ENCODE measurements at places on chromosomes 5 and 9.

- DNase-seq, result no peak
These were observed 7.6 kb downstream of the ARHGEF37 start for GRCh38 chr5:149588936-149589335.

- no peak for DNase-seq
These were observed 23.1 kb downstream of the MAP1B start for GRCh38 chr5:72130351-72130761.

DNA sequence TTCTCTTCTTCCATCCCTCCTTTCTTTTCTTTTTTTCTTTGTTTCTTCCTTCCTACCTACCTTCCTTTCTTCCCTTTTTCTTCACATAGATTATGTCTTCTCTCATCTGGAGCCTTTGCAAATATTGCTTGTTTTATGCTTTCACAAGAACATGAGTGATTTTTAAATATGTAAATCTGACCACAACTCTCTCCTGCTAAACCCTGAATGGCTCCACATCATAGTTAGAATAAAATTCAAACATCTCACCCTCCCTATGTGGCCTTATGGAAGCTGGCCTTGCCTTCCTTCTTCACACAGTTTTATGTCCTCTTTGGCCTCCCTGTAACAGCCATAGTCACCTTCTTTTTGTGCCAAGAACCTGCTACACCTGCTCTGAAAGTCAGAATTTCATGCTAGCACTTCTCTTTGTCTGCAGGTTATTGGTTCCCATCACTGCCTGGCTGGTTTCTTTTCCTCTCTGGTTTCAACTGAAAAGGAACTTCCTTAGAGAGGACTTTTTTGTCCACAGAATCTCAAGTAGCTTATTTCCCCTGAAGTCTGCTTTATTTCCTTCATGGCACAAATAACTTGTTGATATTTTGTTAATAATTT lies 114.3 kb upstream of the TNC start:
- DNase-seq, result no peak

- DNase-seq, result no peak
These were observed 47.6 kb downstream of the DCP2 start for GRCh38 chr5:113024076-113024697.

GRCh38 chr5:116303810-116304209 lies 219.0 kb downstream of the COMMD10 start:
- DNase-seq, result no peak

- DNase-seq, result no peak
These were observed 107.0 kb downstream of the PRDM9 start for GRCh38 chr5:23614422-23614821.

GRCh38 chr5:5787373-5787772 lies 364.9 kb downstream of the ICE1 start:
- DNase-seq, result no peak

- DNase-seq, result no peak
These were observed 15.8 kb downstream of the RICTOR start for GRCh38 chr5:39058178-39058921.

DNA sequence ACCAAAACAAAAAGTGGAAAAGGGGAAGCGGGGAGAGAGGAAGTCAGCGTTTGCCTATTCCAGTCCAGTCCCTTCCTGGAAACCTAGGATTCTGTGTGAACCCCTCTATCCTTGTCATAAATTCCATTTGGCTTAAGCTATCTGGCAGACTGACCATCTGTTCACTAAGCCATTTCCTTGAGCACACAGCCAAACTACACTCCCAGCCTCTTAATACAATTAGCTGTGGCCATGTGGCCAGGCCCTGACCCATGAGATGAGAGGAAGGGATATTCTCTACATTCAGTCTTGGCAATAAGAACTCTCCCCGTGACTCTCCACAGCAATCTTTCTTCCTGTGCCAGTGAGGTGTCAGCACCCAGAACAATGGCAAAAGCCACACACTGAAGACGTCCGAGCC lies 424.8 kb downstream of the TLE1 start:
- no peak for DNase-seq

- no peak for DNase-seq
These were observed 68.8 kb downstream of the KIF4B start for GRCh38 chr5:155082401-155082800.

GRCh38 chr5:5373351-5373989 lies 49.0 kb upstream of the ICE1 start:
- no peak for DNase-seq

DNA sequence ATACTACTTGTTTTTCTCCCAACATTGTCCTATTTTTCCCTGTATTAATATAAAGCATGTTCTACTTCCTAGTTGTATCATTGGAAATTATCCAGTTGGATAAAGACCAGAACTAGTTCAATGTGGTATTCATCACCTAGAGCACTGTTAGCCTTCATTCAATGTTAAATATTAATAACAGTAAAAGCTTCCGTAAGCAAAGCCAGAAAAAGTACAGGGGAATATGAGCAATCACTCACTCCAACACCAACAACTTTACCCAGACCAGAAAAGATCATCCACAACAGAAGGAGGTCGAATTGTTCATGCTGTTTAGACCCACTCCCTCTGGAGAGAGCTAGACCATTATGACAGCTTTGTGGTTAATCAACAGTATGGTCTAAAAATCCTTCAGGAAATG lies 728.4 kb downstream of the MAT2B start:
- DNase-seq, result no peak

DNA sequence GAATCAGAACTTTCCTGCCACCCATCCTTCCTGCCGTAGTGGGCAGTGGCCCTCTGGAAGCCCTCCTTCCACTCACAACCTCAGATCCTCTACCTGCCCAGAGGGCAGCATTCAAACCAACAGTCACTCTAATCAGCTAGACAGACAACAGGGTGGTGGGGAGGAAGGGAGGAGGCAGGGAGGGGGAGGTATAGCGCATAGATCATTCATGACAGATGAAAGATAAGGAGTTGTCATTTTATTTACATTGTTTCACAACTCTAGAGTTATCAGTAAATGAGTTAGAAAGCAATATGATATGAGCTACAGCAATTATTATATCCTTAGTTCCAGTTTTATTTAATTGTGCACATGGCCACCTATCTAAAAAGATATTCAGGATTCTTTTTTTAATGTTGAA lies 852 bp downstream of the IL9 start:
- no peak for DNase-seq

GRCh38 chr9:117491491-117491890 lies 76.6 kb upstream of the ASTN2 start:
- DNase-seq, result no peak

DNA sequence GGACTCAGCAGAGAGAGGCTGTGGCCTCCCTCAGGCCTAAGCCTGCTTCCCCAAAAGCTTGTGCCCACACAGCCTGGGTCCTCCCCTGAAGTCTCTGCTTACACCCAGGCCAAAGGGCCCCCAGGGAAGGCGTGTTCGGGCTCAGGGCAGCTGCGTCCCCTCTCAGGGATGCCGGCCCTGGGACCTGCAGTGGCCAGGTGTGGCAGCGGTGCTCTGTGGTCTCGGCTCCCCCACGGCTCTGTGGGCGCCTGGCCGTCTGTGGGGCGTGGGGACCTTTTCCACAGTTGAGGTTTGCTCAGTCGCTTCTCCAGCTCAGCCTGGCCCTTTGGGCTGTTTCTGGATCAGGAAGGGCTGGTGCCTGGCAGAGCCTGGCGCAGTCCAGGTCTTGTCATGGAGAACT lies 75.9 kb downstream of the RXRA start:
- DNase-seq, result no peak

GRCh38 chr9:7150153-7150890 lies 392.5 kb downstream of the KDM4C start:
- no peak for DNase-seq

DNA sequence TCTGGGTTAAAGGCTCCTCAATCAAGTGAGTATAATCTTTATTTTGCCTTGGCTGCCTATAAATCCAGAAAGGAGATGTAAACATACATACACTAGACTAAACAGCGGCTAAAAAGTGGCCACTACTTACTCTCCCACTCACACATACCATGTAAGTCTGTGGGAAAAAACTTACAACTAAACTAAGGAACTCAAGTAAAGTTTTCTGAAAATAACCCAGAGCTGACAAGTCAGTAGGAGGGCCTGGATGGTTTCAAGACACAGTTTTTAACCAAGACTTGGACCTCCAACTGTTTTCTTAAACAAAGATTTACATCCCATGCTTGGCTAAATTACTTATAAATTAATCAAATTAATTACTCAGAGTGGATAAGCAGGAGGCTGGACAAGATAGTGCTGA lies 64.5 kb downstream of the CEP120 start:
- no peak for DNase-seq

DNA sequence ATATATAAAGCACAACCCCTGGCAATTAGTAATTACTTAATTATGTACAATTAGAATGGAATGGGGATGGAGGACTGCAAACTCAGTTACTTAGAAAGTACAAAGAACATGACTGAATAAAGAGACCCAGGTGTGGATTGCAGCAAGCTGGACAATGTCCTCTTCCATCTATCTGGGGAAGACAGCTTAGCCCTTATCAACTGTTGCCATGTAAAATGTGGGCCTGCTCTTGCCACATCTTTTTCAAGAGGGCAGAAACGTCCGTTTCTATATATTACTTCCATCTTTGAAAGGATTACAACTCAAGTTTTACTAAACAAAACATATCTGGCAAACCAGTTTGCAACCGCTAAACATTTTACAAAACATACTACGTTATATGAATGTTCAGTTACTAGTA lies 26.2 kb downstream of the GOLPH3 start:
- DNase-seq, result no peak

DNA sequence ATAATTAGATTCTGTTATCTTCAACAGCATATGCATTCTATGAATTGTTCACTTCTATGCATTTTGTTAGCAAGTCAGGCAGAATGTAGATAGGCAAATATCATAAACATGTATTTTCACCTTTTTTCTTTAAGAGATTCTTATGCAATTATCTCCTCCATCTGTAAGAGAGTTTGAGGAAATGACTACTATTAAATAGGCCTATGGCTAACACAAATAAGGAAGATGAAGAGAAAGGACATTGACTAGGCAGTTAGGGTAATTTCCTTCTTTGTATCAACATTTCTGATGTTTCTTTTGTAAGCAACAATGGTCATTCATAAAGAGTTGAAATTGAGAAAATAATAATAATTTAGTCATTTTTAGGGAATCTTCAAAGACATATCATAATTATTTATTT lies 145.2 kb upstream of the CDH12 start:
- no peak for DNase-seq

- no peak for DNase-seq
These were observed 42.5 kb downstream of the SEMA4D start for GRCh38 chr9:89455356-89455824.

- DNase-seq, result no peak
These were observed 48.6 kb upstream of the SPDL1 start for GRCh38 chr5:169534939-169535338.

GRCh38 chr9:112037281-112038016 lies 137.6 kb downstream of the SUSD1 start:
- peak; percentile 37 for DNase-seq

- no peak for DNase-seq
These were observed 80.5 kb upstream of the ANKRD55 start for GRCh38 chr5:56313596-56313995.

- DNase-seq, result no peak
These were observed 215.2 kb downstream of the TLE1 start for GRCh38 chr9:81474125-81474524.

- DNase-seq, result no peak
These were observed 67.1 kb downstream of the GRAMD2B start for GRCh38 chr5:126490167-126490940.

DNA sequence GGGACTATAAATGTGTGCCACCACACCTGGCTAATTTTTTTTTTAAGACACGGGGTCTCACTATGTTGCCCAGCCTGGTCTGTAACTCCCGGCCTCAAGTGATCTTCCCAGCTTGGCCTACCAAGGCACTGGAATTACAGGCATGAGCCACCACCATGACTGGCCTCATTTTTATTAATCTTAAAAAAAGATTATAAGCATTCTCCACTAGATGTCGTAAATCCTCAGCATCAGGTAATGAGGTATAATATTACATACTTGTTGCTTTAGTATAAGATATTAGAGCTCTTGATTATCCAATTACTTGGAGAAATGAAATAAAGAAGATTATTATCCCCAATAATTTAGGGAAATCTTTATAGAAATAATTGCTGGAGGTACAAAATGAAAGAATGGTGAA lies 78.2 kb upstream of the HTR1A start:
- no peak for DNase-seq

- no peak for DNase-seq
These were observed 471.3 kb downstream of the MAT2B start for GRCh38 chr5:163976696-163977095.

- no peak for DNase-seq
These were observed 241.1 kb downstream of the GADD45G start for GRCh38 chr9:89845862-89846261.

GRCh38 chr5:78953092-78953800 lies 31.9 kb downstream of the ARSB start:
- no peak for DNase-seq

DNA sequence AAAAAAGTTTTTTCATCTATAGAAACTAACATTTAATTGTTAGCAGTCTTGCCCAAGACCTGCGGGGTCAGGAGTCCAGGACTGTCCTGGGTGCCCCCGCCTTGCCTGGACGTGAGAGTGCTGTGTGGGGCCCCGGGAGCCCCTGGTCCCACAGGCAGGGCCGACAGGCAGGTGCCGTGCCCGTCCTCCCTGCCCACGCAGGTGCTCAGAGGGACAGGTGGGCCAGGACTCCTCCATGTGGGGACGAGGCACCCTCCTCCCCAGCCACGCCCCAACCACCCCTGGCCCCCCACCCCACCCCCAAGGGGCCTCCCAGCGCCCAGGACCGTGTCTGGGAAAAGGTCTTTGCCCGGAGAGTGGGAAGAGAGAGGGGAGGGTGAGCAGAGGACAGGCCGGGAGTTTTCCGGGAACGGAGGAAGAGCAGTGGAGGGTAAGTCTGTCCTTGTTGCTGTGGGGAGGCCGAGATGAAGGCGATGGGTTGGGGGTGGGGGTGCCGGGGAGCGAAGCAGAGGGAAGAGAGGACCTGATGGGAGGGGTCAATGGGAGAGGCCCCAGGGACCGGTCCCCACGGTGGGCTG lies 2.7 kb upstream of the LCN12 start:
- no peak for DNase-seq

DNA sequence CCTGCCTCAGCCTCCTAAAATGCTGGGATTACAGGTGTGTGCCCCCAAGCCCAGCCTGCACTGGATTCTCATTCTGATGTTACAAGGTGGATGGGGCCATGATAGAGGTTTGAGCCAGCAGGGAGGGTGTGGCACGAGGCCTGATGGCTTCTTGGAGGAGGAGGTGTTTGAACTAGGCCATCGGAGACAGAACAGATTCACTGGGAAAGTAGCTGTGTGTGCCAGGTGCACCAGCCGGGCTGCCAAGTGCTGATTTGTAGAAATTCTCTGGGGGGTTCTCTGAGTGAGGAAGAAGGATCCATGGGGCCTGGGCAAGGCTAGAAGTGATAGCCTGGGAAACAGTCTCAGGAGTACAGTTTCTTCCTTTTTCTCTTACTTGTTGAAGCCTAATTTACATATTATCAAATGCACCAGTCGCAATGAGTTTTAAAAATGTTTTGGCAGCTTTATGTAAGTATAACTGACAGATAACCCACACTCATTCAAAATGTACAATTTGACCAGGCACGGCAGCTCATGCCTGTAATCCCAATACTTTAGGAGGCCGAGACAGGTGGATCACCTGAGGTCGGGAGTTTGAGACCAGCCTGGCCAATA lies 31.1 kb upstream of the STXBP1 start:
- no peak for DNase-seq

GRCh38 chr5:167801999-167802398 lies 489.4 kb upstream of the WWC1 start:
- no peak for DNase-seq

Measured in stimulated activated CD4-positive, alpha-beta T cell treated with anti-CD3 and anti-CD28 coated beads, Interleukin-15, amount 100 ng/mL, for 1 hour (primary cell).